ENCODE measurements at places on chromosomes 4 and X.

- no peak for DNase-seq
Measured at GRCh38 chr4:2643555-2643954, 107.1 kb downstream of the FAM193A start.

GRCh38 chr4:26692014-26692726 is 108.3 kb downstream of the TBC1D19 start:
- DNase-seq, result no peak

- DNase-seq, result no peak
Measured at GRCh38 chrX:25819879-25820278, 318.3 kb upstream of the MAGEB18 start.

DNA sequence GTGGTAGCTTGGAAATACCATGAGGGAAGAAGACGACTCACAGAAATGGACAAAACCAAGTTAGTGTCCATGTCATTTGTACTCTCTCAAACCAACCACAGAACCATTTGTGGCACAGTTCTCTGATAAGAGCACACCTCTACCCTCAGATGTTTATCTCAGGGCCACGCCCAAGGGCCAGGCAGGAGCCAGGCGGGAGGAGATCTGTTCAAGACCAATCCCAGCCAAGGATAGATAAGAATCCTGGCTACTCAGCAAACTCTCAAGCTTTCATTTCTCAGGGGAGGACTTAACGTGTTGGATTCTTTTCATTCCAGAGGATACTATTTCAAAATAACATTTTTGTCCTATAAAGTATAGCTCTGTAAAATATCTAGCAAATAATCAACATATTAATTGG is 95.0 kb downstream of the NYX start:
- no peak for DNase-seq

DNA sequence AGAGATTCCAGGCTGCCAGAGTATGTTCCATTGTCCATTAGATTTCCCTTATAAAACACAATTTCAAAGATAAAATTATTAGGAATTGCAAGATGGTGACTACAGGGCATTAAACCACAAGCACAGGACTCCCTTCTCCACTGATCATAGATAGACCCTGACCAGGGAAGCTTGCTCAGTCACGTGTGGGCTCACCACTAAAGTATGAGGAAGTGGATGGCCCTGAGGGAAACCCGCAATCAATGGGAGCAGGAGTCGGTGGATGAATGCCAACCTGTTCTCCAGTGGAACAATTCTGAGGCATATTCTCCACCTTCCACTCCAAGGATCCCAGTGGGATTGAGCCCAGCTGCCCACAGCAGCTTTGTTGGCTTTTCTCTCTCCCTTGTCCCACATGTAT is 515.7 kb downstream of the BCOR start:
- no peak for DNase-seq

GRCh38 chr4:20337261-20337664 is 85.6 kb downstream of the SLIT2 start:
- no peak for DNase-seq

GRCh38 chrX:154348646-154349358 is 25.6 kb downstream of the FLNA start:
- no peak for DNase-seq

GRCh38 chrX:123962006-123962467 is 531 bp downstream of the STAG2 start:
- DNase-seq, result no peak

- no peak for DNase-seq
Measured at GRCh38 chr4:108322497-108322896, 153.8 kb upstream of the LEF1 start.

DNA sequence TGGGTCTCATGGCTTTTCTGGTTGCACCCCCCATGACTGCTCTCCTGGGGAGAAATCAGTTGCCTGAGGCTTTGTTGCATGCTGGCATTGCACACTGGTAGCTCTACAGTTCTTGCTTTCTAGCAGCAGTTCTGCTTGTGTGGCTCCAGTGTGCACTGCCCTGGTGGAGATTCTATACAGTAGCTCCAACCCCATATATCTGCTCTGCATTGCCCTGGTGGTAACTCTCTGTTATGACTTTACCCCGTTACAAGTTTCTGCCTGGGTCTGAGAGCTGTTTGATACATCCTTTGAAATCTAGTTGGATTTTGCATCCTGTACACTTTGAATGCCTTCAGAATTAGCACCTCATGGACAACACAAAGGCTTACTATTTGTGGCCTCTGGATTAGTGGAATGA is 241.4 kb upstream of the EPHA5 start:
- DNase-seq, result no peak

DNA sequence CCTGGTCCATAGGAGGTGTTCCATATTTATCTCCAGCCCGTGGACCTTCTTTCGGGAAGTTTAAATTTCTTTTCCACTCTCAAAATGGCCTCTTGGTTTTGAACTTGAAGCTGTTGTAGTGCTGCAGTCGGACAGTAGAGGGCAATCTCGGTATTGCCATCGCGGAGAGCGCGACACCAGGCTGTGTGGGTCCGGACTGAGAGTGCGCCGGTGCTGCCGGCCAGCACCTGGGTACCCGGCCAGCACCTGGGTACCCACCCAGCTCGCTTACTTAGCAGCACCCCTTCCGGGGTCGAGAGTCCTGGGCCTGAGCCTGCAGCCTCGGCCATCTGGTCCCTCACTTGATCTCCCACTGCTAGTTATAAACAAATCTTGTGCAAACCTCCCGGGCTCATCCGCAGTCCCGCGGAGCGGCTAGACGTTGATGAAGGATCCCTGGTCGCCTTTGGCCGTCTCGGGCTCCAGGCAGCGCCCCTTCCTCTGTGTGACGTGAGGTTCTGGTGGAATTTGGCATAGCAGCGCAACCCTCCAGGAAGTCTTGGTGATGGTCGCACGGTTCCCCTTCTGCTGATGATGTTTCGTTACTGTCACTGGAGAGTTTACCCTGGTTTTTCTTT is 18.0 kb downstream of the FAM9A start:
- no peak for DNase-seq

DNA sequence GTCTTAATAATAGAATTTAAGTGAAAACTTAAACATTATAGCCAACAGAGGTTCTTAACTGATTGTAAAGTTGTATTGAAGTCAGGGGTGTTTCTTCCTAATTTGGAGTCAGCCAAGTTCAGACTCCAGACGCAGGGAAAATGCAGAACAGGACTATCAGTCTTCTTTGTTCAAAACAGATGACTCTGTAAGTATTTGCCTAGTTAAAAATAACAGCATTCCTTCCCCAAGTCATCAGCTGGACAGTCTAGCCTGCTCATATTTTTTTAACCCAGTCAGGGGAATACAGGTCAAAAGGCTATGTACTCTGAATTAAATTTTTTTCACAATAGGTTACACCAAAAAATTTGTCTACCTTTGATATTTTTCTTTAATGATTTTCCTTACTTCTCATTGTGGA is 73.8 kb upstream of the DCLK2 start:
- DNase-seq, result no peak

DNA sequence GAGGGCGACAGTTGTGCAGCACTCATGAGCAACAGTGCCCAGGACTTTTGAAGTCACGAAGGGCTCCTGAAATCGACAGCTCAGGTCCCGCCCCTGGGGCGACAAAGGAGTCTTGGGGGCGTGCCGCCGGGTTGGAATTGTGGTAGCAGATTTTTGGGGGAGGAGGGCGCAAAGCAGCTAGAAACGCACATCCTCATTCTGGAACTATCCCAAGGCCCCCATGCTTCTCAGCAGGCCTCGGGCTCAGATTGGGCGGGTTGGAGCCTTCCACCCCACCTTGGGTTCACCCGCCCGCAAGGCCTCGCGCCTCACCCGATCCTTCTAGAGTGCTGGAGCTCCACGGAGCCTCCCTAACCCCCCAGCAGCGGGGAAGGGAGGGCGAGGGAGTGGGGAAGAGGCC is 85.5 kb downstream of the HPRT1 start:
- DNase-seq, result no peak

GRCh38 chr4:167555338-167556022 is 321.2 kb upstream of the SPOCK3 start:
- DNase-seq, result no peak

- no peak for DNase-seq
Measured at GRCh38 chr4:185717377-185717741, 94.6 kb downstream of the SORBS2 start.

GRCh38 chr4:140308366-140309123 is 64.9 kb upstream of the SCOC start:
- no peak for DNase-seq

GRCh38 chr4:161364681-161365080 is 799.1 kb downstream of the FSTL5 start:
- DNase-seq, result no peak

GRCh38 chrX:109841257-109841656 is 108.2 kb upstream of the ACSL4 start:
- DNase-seq, result no peak

- DNase-seq, result no peak
Measured at GRCh38 chr4:72448231-72448630, 120.8 kb downstream of the ADAMTS3 start.

DNA sequence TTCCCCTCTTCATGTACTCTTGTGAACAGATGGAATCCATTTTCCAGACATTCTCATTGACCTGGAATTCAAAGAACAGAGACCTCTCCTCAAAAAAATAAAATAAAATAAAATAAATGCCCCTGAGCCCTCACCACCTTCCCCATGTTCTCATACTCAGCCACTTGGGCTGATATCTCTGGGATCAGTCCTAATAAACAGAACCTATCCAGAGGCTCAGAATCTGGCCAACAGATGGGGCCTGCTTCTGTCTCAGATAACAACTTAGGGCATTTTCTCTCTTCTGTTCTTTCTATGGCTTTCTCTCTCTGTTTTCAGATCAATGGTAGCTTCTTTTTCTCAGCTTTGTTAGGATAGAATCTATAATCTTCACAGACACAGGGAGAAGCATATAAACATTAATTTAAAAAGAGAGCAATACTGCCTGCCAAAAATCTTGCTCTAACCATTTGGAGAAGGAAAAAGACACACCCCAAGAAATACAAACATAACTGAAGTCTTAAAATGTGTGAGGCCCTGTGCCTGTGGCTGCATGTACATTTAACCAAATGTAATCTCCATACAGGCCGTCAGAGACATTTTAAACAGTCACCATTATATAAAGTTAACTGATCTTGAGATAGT is 907.1 kb downstream of the FAT4 start:
- DNase-seq, result no peak

DNA sequence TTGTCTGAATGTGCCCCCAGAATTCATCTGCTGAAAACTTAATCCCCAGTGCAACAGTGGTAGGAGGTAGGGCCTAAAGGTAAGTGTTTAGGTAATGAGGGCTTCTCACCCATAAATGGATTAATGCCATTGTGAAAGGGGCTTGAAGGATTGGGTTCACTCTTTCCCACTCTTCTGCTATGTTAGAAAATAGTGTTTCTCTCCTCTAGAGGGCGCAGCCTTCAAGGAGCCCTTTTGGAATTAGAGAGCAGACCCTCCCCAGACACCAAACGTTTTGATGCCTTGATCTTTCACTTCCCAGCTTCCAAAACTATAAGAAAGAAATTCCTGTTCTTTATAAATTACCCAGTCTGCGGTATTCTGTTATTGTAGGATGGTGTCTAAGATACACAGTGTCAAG is 706.4 kb downstream of the SMARCA1 start:
- no peak for DNase-seq

DNA sequence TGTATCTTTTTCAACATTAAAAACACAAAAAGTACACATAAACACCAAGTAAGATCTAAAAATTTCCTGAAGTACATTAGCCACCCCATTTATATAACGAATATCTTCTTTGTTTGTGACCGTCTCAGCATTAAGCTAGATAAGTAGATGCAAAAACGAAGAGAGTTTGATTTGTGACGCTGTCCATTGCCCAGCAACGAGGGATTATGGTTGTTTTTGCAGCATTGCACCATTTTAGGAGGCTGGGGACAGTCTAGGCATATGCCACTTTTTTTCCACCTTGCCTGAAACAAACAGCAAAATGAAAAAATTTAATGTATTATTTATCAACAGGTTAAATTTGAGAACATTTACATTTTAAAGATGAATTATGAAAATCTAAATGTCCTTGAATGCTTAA is 12.0 kb upstream of the IGSF1 start:
- no peak for DNase-seq

DNA sequence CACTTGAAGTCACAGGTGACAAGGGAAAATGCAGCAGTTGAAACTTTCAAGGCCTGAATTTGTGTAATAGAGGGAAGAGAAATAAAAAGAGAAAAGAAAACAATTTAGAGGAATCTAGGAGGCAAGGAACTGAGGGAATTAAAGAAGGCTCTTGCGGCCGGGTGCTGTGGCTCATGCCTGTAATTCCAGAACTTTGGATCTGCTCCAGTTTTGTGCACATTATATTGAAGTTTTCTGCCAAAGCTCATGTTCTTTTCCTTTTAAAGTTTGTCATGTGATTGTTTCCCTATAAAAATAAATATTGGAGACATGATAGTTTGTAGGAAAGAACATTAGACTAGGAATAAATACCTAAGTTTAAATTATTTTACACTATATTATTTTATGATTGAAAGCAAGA is 433.9 kb upstream of the CPEB2 start:
- DNase-seq, result no peak

DNA sequence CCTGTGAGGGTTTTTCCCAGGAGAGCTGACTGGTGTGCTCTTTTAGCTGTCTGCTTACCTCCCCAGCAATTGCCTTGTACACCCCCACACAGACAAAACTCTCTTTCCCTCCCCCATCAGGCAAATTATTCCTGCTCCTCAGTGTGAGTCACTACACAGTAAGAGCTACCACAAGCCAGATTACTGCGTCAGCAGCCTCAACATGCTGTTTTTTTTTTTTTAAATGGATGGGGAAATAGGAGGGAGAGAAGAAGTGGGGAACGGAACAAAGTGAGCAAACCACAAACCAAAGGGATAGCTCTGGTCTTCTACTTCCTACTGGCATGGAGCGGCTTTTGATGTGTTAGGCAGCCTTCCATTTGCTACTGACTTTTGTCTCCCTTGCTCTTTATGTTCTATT is 107.5 kb upstream of the ACSL4 start:
- peak; percentile 10 for DNase-seq

DNA sequence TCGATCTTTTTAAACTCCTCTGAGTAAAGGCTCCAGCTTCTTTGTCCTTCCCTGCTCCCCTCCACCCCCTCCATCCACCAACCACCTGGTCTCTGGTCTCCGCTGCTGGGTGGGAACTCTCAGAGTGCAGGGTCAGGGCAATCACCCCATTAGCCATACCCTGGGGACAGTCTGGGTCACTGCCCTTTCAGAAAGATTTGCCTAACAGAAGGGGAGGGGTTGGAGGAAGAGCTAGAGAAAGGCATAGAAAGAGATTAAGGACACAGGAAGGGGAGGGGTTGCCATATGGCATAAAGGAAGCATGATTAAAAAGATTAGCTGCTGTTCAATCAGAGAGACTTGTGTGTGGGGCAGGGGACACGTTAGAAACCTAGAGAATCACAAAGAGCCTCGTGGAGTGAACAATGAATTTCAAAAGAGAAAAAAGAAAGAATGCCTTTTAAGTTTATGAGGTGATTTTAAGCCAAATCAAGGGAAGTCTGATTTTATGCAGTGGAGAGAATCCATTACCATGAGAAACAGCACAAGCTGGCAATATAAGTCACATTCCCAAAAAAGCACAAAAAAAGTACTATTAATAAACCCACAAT is 115.5 kb upstream of the ACSL4 start:
- no peak for DNase-seq

GRCh38 chr4:157221895-157222770 is 1.6 kb downstream of the GRIA2 start:
- peak; percentile 86 for DNase-seq
